NCI-H2029 (cell line): ENCODE measurements at places on chromosomes 5 and 9.

- DNase-seq, result no peak
Observed at GRCh38 chr9:97363661-97364299, 48.1 kb upstream of the TDRD7 start.

GRCh38 chr5:83377131-83377865, 94.2 kb upstream of the VCAN start:
- no peak for DNase-seq

GRCh38 chr5:176418251-176418650, 1.9 kb upstream of the CLTB start:
- DNase-seq, result no peak

GRCh38 chr5:178326374-178326715, 93.7 kb upstream of the PHYKPL start:
- no peak for DNase-seq

DNA sequence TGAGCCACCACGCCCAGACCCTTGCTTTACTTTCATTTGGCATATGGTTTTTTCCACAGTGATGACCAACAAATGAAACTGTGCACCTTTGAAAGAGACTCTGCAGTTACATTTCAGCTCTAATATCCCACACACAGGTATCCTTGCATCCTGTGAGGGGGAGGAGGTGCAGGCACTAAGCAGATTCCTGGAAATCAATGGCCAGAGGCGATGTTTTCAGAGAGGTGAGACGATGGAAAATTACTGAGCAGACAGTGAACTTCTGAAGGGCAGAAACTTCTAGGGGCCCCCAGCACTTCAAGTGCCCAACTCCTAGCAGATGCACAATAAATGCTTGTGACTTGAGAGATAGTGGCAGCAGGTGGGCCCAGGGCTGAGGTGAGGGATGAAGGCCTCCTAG, 29.8 kb upstream of the GNE start:
- DNase-seq, result no peak

DNA sequence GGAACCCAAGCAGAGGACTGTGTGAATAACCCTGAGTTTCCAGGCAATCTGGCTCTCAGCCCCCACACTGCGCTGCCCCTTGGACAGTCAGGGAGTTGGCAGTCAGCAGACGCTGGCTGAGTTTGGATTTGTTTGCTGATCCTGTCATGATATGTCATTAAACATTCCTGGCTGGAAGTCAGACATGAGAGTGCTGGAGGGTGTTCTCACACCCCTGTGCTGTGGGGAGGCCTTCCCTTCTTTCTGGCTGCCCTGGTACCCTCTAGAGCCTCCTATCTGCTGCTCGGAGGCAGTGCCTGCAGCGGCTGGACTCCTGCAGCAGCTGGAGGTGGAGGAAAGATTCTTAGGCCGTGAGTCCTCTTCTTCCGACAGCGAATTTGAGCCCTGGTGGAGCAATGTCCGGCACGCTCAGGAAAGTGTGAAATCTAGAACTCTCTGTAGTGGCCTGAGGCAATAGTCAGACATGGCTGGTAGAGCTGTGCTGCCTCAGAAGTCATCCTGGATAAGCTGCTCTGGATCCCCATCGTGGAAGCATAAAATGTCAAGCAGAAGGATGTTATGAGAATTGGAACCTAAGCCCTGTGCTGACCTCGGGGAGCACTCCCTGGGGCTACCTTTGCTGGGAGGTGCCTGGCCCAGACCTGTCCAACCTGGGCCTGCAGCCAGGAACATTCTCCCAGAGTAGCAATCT, 72.0 kb downstream of the PDE8B start:
- peak; percentile 35 for DNase-seq

- peak; percentile 66 for DNase-seq
Observed at GRCh38 chr5:107671742-107672210, 1.0 kb upstream of the EFNA5 start.

GRCh38 chr5:3593771-3594509, 1.7 kb upstream of the IRX1 start:
- DNase-seq, result no peak

DNA sequence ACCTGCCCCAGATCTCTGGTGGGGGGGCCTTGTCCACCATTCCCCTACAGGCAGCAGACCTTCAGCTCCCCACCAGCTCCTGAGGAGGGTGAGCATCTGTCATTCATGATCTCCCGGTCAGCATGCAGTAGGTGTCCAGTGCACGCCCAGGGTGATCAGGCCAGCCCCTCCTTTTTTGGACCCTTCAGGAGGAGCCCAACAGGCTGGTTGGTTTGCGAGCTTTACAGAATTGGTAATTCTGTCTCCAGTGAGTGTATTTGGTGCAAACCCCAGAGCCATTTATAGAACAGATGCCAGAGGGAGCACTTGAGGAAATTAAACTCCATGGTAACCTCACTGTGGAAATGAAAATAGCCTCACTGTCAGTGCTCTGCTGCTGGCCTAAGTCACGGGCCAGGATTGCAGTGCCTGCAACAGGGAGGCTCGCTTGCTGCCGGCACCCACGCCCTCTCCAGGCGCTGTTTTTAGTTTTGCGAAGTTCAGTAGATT, 23.4 kb downstream of the WNK2 start:
- DNase-seq, result peak; percentile 19

GRCh38 chr9:109766351-109766750, 13.6 kb upstream of the PALM2AKAP2 start:
- DNase-seq, result no peak

GRCh38 chr9:135176284-135176683, 88.8 kb downstream of the OLFM1 start:
- no peak for DNase-seq

- no peak for DNase-seq
Observed at GRCh38 chr9:12846035-12846434, 71.2 kb downstream of the LURAP1L start.

- no peak for DNase-seq
Observed at GRCh38 chr5:111935835-111936234, 178.8 kb upstream of the NREP start.

GRCh38 chr5:176816043-176816745, 5.8 kb downstream of the UNC5A start:
- DNase-seq, result peak; percentile 87

DNA sequence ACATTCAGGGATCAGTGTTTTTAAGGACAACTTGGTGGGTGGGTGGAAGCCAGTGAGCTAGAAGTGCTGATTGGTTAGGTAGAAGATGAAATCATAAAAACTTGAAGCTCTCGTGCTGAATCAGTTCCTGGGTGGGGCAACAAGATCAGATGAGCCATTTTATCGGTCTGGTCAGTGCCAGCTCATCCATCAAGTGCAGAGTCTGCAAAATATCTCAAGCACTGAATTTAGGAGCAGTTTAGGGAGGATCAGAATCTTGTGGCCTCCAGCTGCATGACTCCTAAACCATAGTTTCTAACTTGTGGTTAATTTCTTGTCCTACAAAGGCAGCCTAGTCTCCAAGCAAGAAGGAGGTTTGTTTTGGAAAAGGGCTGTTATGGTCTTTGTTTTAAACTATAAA, 166.4 kb downstream of the FAM170A start:
- no peak for DNase-seq

DNA sequence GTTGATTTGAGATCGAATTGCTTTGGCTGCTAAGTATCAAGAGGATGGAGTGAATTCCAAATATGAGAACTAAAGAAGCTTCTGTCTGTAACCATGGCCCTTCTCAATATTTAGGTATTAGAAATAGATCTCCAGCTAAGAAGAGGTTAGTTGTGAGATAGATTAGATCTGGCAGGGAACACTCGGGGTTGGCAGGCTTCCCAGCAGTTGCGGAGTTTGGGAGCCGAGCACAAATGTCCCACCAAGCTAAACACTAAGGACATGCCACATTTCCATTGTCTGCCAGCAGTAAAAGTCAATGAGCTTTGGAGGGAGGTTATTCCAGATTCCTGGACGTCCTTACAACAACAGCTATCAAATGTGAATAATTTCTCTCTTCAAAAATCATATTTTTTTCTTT, 85.8 kb downstream of the TAF11L14 start:
- no peak for DNase-seq

- no peak for DNase-seq
Observed at GRCh38 chr9:4293293-4293941, 6.5 kb downstream of the GLIS3 start.

DNA sequence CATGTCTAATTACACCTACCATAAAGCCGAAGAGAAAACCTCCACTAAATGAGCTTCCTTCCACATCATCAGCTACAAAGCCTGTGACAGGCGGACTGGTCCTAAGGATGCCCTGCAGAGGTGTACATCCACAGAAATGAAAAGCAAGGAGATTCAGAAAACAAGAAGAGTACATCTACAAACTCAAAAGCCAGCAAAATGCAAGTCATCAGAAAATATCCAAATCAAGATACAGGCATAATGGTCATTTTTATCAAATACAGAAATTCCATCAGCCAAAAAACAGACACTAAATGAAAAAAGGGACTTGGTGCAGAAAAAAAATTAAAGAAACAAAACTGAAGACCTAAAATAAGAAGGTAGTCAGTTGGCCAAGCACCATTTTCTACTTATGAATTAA, 79.7 kb downstream of the FRMD3 start:
- no peak for DNase-seq

DNA sequence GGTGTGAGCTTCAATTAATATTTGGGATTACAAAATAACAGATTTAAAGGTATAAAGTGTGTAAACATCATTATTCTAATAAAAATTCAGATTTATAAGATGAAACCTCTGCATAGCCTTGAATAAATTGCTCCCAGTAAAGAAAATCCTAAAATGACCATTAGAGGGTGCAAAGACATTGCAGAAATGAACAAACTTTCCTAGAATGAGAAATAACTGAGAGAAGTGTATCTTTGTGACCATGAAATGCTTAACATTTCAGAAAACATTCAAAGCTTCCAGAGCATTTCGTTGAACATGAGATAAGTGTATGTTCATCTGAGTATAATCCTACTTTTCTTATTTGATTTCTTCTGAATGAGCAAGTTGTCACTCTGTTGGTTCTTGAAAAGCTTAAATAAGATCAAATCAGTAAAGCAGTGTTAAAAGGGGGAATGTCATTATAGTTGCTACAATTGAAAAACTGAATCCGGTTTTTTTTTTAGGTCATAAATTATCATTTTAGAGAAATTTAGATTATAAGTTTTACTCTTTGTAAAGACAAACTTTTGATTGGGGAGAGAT, 24.7 kb upstream of the NUDT12 start:
- DNase-seq, result peak; percentile 50

DNA sequence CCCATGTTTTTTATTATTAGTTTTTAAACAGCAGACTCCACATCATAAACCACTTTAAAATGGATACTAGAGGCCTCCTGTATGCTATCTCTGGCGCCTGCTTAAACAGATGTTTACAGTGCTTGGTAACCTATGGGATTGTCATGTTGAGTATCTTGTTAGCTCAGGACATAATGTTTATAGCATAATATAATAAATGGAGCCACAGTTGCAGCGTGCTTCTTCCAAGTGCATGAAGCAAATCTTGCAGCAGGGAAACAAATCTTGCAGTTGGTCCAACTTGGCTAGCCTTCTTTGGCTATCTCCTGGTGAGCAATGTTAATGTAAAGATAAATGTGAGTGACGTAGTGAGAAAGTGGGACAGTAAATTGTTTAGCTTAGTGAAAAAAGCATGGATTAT, 2.8 kb downstream of the GHR start:
- no peak for DNase-seq

GRCh38 chr9:17116400-17116837, 18.4 kb upstream of the CNTLN start:
- peak; percentile 3 for DNase-seq

DNA sequence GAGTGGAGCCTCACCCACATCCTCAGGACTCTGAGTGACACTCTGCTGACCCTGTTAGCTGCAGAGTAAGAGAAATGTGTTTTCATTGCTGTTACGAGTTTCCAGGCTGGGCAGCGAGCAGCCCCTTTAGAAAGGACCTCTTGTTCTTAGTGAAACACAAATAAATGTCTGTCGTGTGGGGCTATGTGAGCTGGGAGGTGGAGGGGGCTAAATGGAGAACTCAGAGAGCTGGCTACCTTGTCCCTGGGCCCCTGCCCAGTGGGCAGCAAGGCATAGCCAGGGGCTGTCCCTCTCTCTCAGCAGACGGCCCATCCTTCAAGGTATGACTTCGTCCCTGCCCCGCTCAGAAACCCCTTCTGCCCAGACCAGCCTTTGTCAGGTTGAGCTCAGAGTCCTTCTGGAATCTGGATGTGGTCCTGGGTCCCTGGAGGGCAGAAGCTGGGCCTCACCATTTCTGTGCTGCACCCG, 10.2 kb downstream of the DCANP1 start:
- DNase-seq, result no peak

GRCh38 chr5:141762790-141763368, 80.8 kb upstream of the ARAP3 start:
- DNase-seq, result no peak

GRCh38 chr9:133994353-133995011, 2.4 kb upstream of the VAV2 start:
- peak; percentile 37 for DNase-seq

DNA sequence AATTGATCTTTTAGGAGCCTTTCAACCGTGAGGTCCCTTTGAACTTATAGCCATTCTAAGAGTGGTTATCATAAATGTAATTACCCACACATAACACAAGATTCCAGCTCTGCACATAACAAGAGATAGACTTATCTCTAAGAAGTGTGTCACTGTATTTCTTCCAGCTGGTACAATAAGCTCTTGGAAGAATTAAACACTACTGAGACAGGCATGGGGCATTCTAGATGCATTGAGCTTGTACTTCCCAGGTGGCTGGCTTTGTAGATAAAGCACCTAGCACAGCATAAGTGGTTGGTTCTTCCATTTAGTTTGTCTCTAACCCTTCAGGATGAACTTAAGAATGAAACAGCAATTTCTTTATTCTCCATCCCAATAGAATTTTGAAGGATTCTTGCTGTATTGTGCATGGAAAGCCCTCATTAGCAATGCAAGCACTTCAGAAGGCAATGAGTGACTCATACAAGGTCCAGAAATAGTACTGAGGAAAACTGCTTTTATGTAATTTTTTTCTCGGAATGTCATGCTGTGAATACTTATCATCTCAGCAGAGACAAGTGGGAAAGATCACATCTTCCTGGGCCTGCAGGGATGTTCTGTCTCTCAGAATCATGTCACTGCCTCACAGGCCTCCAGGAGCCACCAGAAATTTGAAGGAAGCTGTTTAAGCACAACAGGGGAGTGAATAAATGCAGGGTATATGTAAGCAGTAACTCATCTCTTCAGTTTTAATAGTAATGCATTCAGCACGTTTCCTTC, 91.1 kb upstream of the CD180 start:
- peak; percentile 4 for DNase-seq
